ENCODE measurements at places on chromosomes 7 and 10.

DNA sequence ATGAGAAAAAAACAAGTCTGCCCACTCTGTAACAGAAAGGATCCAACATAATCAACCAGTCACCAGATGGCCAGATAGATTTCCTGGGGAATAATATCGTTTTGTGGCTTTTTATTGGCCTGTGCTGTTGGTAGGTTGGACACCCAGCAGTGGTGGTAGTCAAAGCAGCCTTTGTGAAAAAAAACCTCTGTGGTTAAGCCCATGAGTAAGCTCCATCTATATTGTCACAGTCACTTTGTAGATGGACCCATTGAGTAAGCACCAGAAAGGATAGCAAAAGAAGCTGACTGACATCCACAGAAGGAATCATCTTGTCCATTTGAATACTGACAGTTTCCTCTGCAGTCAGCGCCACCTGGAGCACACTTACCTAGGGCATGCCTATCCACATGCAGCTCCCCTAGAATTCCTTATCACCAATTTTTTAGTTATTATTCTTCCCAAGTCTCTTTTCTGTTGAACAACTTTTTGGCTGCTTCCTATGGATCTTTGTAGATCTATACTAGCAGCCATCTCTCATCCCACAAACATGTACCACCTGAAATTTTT is 96.9 kb downstream of the IQUB start:
- no peak for DNase-seq

- no peak for DNase-seq
Measured at GRCh38 chr7:106938803-106939202, 73.7 kb downstream of the PIK3CG start.

GRCh38 chr7:110084181-110084807 is 1006.6 kb upstream of the LRRN3 start:
- DNase-seq = peak; percentile 93

GRCh38 chr7:141563956-141564623 is 12.9 kb downstream of the AGK start:
- no peak for DNase-seq

- peak; percentile 33 for DNase-seq
Measured at GRCh38 chr7:80428161-80429054, 83.5 kb downstream of the GNAT3 start.

GRCh38 chr10:77416311-77417135 is 221.1 kb downstream of the KCNMA1 start:
- no peak for DNase-seq

DNA sequence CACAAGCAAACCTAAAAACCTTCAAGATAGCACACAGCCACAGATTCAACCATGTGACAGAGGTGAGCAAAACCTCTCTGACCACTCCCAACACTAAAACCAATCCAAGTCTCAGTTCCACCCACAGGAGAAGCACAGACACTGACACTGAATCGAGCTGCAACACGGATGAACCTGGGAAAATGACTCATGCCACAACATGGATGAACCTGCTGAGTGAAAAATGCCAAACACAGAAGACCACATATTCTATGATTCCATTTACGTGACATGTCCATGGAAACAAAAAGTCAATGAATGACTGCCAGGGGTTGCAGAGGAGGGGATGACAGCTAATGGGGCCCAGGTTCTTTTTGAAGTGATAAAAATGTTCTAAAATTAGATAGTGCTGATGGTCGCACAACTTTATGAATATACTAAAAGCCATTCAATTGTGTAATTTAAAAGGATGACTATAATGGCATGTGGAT is 22.0 kb downstream of the CYTH3 start:
- DNase-seq = no peak

DNA sequence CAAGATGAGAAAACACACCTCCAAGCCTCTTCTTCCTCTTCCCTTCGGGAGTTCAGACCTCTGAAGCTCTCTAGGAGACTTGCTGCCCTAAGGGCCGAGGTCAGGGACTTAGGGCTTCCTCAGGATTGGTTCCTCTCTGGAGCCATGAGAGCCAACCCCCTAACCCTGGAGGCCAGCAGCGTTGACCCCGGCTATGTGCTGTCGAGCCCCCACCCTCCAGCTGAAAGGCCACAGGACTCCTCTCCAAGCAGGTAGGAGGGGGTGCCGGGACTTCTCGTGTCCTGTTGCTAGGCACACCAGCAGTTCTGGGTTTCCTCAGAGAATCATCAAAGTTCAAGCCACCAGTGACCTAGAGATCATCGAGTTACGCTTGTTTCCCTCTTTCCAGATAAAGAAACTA is 87.4 kb downstream of the ARHGAP22 start:
- DNase-seq = no peak

GRCh38 chr7:16998481-16999051 is 116.8 kb upstream of the AGR3 start:
- no peak for DNase-seq

GRCh38 chr7:52758356-52758755 is 277.1 kb upstream of the POM121L12 start:
- DNase-seq = no peak

DNA sequence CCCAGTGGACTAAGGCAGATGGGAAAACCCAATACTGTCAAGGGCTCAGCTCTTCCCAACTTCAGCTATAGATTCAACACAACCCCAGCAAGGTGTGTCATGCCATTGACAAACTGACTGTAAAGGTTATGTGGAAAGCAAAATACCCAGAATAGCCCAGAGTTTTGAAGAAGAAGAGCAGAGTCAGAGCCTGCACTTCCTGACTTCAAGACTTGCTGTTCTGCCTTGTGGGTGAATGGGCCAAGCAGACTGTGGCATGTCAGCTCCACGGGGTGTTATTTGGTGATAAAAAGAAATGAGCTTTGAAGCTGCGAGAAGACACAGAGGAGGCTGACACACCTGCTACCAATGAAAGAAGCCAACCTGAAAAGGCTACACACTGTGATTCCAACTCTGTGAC is 89.7 kb downstream of the NKX6-2 start:
- no peak for DNase-seq

DNA sequence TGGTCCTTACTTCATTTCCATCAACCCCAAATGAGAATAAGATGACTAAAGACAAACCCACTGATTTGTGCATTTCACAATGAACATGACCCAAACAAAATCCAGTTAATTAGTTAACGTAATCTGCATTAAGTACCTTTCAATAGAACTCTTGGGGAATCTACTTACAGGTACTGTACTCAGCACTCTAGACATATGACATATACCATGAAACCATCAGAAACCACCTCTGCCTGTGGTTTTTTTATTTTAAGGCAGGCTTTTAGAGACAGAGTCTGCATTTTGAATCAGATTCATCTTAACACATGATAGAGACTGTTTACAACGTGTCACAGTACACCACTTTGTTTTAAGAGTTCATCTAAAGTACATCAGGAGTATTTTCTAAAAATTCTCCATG is 168.4 kb downstream of the BTAF1 start:
- no peak for DNase-seq

DNA sequence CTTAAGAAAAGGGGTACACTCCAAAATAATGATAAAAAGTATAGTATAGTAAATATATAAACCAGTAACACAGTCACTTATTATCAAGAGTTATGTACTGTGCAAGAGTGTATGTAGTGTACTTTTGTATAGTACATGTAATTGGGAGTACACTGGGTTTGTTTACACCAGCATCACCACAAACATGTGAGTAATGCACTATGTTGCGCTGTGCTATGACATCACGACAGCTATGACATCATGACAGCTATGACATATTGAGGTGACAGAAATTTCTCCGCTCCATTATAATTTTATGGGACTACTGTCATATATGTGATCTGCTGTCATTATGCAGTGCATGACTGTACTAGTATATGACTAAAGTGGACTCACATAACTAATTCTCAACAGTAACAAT is 84.6 kb downstream of the KMT2C start:
- DNase-seq = no peak

- no peak for DNase-seq
Measured at GRCh38 chr7:47552621-47553020, 29.3 kb downstream of the TNS3 start.
